ENCODE measurements at places on chromosomes 7 and 10.

- DNase-seq = no peak
Observed at GRCh38 chr7:11699666-11700065, 132.3 kb downstream of the THSD7A start.

- no peak for DNase-seq
Observed at GRCh38 chr10:125565046-125565445, 117.9 kb downstream of the TEX36 start.

DNA sequence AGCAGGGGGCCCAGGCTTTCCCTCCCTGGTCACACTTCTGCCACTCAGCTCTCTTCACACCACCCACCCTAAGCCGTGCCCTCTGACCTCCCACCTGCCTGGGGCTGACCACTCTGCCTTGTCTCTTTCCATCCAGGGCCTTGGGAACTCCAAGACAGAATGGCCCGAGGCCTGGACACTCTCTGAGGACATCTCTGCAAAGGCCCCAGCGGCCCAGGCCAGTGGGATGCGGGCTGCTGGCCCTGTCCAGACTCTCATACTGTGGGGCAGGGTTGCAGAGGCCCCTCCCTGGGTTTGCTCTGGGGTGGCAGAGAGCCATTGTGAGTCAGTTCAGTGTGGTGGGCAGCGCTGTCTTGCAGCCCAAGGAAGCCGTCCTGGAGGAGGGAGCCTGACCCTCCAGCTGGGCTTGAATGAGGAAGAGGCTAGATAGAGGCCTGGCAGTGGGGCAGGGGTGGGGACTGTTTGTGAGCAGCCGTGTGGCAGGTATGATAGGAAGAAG is 39.9 kb upstream of the RABGEF1 start:
- DNase-seq = no peak

DNA sequence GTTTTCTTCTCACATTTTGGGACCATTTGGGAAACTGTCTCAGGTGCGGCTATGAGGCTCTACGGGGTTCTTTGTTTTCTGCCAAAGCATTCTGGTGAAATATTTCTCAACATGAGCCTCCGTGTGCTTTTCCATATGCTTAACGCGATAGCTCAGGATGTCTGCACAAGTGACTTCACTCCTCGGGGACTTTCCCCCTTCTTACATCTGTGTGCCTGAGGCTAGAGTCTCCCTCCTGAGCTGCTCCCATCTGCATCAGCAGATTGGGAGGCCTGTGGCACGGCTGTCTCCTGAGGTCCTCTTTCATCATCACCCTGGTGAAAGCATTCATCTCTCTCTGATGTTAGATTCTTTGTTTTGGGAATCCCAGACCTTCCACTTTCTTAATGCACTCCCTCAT is 1190.9 kb downstream of the TYW1 start:
- no peak for DNase-seq
